Activated CD4-positive, alpha-beta T cell treated with anti-CD3 and anti-CD28 coated beads for 4 hours (primary cell): ENCODE measurements at places on chromosomes 5 and 9.

DNA sequence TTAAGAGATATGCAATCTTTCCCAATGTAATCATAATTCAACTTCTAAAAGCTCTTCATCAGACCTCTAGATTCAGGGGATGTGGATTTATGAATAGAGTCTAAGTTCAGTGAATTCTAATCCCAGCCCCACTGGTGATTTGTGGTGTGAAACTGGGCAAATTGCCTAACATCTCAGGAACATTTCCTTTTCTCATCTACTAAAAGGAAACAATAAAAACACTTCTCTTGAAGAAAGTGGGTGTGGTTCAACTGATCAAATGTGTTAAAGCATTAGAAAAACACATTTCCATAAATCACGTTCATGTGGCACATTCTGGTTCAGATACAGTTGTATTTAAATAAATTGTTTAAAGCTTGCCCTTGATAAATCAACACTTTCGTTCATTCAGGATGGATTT lies 631.7 kb upstream of the CDH6 start:
- no peak for DNase-seq

- no peak for DNase-seq
Measured at GRCh38 chr9:120750421-120750820, 36.2 kb upstream of the MEGF9 start.

DNA sequence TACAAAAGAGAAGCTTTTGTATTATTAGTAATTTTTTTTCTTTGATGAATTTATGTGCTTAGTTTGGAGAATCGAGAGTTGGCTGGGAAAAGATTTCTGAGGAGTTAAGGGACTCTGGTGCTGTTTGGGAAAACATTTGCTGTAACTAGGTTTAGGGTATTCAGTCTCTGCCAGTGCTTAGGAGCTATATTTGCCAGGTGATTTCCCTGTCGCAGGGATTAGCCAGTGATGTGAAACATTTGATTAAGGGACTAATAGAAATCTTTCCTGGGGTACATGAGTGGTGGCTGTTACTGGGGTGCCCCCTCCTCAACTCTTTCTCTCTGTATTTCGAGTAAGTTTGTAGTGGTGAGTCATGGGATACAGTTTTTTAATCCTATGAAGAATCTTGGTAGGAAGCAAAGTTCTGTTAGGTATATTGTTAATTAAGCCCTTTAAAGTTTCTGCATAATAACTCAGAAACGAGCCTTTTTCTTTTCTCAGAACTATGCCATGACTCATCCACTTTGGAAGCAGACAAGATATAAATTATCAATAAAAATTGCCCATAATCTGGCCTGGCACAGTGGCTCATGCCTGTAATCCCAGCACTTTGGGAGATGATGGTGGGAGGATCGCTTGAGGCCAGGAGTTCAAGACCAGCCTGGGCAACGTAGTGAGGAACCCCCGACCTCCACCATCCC lies 18.6 kb downstream of the RGMB start:
- DNase-seq: no peak

- DNase-seq: no peak
Measured at GRCh38 chr9:128215491-128216409, 12.6 kb downstream of the DNM1 start.

GRCh38 chr5:150227606-150228273 lies 37.9 kb downstream of the SLC6A7 start:
- DNase-seq: no peak

- DNase-seq: no peak
Measured at GRCh38 chr5:128920345-128921215, 44.7 kb upstream of the SLC27A6 start.

DNA sequence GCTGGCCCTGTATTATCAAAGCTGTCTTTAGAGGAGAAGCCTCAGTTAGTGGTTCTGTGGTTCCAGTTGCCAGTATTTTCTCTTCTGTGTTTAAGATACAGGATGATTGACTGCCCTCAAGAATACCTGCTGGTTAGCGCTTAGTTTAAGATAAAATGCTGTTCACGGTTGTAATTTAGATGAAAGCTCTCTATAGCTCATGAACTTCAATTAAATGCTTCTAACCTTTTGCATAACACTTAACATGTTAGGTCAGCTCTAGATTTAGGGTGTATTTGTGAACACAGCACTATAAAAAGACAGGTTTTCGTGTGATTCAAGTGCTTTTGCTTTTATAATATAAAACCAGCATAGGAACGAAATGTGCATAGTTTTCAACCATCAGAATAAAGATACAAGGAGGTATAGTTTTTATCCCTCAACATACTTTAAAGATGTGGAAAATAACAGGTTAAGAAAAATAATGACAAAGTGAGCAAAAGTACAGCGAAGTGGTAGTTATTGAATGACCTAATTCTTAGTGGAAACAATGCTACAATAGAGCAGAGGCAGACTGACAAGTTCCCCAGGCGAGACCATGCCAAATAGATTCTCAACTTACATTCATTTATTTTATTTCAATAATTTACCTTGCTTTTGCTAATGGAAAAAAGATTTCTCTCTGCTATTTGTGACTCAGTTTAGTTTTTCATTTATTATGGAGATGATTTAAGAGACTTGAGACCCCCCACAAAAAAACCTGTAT lies 602.6 kb upstream of the DMAC1 start:
- no peak for DNase-seq

GRCh38 chr5:32129074-32129598 lies 45.0 kb downstream of the GOLPH3 start:
- no peak for DNase-seq

- DNase-seq: no peak
Measured at GRCh38 chr5:66207800-66208561, 63.9 kb downstream of the SREK1 start.

DNA sequence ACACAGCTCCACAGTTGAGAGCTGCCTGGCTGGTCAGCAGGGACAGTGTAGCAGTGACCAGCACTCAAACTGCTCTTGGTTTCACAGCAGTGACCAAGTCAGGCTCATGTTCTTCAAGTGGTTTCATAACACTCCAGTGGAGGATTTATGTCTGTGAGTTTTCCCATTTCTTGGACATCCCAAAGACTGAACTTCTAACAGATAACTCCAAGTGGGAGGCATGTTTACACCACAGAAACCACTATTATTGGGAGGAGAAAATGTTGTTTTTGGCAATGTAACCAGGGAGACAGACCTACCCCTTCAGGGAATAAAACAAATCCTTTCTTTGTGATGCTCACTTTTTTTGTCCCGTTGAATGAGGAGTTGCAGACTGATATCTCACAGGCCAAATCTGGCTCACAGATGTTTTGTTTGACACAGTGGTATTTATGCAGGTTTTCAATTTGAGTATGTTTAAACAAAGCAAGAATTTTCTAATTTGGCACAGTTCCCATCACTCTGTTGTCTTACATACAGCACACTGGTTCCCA lies 141.5 kb downstream of the RMI1 start:
- no peak for DNase-seq

- DNase-seq: no peak
Measured at GRCh38 chr5:99453196-99453595, 524.4 kb upstream of the CHD1 start.

DNA sequence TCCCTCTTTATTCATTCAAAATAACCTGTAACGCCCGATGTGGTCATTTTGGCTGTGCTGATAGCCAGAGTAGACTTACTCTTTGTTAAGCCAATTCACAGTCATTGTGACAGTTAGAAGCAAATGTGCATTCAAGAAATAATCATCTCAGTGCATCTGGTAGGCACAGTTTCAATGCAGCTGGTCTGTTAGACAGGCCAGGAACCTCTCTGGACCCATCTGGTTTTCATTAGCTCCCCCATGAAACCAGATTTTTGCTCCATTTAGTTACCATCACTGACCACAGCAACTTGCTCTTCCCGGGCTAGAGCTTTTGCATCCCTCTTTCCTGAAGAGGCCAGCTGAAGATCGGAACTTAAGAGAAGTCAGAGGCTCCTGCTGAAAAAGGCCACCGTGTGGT lies 284.2 kb downstream of the NSG2 start:
- no peak for DNase-seq

DNA sequence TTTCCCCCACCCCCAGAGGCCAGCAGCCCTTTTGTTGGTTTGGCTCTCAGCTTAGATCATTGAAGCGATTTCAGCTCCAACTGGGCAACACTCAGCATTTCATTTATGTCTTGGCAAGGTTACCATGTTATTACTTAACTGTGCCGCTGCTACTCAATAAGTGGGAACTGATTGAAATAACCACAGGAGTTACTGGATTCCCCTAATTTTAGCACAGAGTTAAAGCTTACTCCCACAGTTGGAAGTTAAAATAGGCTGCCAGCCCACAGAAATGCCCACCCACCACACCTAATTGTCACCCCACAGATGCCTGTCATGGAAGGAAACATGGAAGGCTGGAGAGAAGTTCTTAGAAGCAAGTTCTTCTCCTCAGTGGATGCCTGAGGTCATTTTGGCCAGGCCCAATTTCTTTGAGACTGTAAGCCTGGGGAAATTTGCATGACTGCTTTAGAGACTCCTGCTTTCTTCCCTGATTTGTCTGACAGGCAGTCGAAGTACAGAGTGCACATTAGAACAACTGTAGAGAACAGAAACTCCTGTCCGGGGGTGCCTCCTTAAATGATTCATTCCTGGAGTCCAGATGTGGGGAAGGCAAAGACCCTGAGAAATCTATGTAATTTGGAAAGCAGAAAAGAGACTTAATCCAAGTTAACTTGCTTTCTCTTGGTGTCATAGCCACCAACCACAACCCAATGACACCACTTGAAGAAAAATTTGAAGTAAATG lies 370.0 kb downstream of the ZSWIM6 start:
- DNase-seq: no peak

GRCh38 chr5:104412649-104413240 lies 850.2 kb upstream of the NUDT12 start:
- no peak for DNase-seq

DNA sequence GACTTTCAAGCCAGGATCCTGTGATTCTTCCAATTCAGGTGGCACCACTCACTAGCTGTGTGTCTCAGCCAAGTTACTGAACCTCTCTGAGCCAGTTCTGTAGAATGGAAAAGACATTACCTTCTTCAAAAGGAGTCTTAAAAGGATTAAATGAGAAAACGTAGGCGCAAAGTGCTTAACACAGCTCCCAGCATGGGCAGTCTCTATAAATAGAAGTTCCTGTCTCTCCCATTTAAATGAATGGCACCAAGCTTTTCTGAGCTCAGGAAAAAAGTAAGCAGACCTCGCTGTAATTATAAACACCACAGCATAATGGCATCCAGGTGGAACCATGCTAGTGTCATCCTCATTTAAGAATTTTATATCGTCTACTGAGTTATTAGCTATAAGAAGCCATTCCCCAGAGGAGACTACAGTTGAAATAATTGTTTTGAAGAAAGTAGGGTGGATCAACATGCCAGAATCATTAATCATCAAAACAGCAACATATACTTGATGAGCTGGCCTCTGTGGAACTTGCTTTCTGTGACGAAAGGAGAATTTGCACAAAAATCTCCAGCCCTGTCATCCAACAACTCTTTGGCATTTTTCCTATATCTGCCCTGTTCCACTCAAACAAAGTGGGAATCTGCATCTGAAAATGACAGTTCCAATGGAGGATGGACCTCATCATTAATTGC lies 188.9 kb downstream of the SPOCK1 start:
- no peak for DNase-seq

- no peak for DNase-seq
Measured at GRCh38 chr9:17521100-17521855, 57.6 kb upstream of the SH3GL2 start.

DNA sequence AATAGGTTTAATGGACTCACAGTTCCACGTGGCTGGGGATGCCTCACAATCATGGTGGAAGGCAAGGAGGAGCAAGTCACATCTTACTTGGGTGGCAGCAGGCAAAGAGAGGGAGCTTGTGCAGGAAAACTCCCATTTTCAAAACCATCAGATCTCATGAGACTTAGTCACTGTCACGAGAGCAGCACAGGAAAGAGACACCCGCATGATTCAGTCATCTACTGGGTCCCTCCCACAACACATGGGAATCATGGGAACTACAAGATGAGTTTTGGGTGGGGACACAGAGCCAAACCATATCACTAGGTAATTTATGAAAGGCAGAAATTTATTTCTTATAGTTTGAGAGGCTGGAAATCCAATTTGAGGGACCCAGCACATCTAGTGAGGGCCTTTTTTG lies 40.0 kb downstream of the MTREX start:
- DNase-seq: no peak

DNA sequence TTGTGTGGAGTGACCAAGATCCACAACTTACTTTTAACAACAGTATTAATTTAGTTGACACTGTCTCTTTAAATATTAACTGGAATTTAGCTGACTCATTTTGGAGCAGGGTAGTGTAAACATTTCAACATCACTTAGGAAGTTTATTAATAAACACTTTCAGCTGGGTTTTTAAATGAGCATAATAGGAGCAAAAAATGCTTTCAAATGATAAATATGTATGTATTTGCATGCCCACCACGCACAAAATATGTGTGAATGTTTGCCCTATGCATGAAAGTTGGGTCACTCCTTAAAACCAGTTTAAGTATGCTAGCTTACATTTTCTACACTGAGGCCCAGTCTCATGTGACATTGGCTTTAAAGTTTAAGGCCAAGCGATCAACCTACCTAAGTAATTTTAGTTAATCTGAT lies 2.9 kb downstream of the ZFAND5 start:
- DNase-seq: no peak

- no peak for DNase-seq
Measured at GRCh38 chr9:95901506-95901905, 26.0 kb downstream of the ERCC6L2 start.

- DNase-seq: no peak
Measured at GRCh38 chr5:35145012-35145411, 85.3 kb downstream of the PRLR start.

DNA sequence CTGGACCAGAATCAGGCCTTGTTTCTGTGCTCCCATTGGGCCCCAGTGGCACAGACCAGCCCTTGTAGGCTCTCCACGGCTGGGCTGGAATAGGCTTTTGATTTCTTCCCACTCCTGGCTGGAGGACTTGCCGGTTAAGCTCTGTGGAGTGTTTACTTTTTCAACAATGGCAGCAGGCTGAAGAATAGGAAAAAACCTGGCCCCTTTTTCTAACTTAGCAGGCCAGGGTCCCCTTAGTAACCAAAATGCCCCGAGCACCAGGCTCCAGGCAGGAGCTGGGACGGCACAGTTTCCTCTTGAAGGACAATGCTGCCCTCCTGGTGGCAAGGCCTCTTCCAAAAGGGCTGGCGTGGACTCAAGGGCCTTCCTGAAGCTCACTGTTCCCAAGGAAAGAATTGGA lies 230.3 kb downstream of the CRB2 start:
- no peak for DNase-seq

DNA sequence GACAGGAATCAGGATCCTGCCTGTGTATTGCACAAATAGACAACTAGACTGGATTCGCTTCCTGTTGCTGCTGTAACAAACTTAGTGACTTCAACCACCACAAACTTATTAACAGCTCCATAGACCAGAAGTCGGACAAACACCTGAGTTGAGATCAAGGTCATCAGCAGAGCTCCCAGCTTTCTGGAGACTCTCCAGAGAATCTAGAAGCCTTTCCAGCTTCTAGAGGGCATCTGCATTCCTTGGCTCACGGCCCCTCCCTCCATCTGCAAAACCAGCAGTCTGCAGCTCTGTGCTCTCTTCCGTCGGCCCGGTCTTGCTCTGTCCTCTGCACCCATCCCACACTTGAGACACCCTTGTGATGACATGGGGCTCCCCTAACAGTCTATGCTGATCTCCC lies 99.1 kb downstream of the KCNT1 start:
- DNase-seq: no peak
